ENCODE measurements at places on chromosomes 1 and 21.

DNA sequence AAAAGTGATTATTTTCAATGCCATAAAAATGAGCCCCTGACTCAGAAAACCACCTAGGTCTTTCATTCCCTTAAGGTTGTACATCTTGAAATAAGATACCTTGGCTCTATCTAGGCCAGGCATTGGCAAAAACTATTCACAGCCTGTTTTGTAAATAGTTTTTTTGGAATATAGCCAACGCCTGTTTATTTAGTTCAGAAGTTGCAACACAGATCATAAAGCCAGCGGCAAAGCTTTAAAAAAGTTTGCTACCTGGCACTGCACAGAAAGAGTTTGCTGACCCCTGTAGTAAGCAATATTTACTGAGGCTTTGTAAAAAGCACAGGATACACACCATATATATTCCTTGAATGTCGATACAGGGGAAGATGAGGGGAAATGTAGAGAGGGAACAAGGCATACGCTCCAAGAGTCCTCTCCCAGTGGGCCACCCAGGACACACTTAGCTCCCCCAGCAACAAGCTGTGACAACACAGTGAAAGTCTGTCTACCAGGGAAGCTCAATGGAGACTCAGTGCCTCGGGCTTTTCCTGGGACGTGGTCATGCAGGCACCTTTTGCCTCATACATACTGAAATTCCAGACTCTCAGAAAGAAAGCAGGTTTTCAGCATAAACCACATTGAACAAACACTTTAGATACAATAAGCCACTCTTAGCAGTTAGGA, 20.5 kb downstream of the TARBP1 start:
- no peak for DNase-seq

GRCh38 chr1:162019446-162019845, 4.2 kb downstream of the OLFML2B start:
- DNase-seq: no peak

- no peak for DNase-seq
Measured at GRCh38 chr1:158049853-158050252, 56.4 kb downstream of the KIRREL1 start.

DNA sequence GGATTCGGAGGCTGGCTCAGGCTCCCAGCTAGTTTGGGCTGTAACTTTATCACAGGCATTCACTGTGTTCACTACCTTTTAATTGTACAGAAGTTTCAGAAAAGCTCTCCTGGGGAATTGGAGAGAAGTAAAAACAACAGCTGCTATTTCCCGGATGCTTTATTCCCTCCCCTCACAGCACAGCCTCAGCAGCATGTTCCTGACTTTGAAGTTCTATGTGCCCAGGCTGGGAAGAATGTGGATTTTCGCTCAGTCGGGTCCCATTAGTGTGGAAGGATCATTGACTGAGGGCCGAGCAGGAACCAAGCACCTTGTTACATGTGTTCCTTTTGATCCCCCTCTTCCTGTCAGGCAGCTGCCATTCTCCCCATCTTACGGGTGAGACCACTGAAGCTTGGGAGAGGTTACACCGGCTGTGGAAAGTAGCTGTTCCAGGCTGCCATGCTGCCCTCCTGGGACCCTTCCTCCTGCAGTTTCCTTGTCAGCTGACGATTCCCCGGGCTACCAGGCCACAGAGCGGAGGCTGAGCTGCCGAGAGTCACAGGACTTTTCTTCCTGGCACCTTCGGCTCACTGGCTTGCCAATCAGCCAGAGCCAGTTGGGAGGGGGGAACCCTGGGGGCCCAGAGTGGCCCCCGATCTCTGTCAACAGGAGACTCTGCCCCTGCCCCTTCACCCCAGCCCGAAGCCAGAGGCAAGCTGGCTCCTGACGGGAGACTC, 223.1 kb upstream of the TMEM51 start:
- DNase-seq: no peak

GRCh38 chr21:27807596-27807995, 840.7 kb upstream of the ADAMTS5 start:
- DNase-seq: no peak

DNA sequence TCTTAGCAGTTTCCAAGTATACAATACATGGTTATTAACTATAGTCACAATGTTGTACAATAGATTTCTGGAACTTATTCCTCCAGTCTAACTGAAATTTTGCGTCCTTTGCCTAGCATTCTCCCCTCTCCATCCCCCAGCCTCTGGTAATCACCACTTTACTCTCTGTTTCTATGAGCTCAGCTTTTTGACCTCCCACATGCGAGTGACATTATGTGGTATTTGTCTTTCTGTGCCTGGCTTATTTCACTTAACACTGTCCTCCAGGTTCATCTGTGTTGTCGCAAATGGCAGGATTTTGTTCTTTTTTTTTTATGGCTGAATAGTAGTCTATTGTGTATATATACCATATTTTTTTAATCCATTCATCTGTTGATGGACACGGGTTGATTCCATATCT, 43.9 kb upstream of the CD101 start:
- DNase-seq: no peak

DNA sequence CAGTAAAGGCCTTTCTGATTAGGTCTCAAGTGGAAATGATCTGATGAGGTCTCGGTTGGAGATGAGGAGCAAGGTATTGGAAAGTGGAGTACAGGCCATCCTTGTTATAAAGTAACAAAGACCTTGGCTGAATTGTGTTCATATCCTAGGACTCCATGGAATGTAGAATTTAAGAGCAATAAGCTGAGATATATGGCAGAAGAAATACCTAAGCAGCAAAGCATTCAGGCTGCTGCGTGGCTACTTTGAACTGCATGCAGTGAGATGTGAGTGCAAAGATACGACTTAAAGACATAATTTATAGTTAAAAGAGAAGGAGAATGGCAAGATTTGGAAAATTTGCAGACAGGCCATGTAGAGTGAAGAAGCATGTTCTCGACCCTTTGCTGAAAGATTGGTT, 11.2 kb upstream of the XPR1 start:
- no peak for DNase-seq

DNA sequence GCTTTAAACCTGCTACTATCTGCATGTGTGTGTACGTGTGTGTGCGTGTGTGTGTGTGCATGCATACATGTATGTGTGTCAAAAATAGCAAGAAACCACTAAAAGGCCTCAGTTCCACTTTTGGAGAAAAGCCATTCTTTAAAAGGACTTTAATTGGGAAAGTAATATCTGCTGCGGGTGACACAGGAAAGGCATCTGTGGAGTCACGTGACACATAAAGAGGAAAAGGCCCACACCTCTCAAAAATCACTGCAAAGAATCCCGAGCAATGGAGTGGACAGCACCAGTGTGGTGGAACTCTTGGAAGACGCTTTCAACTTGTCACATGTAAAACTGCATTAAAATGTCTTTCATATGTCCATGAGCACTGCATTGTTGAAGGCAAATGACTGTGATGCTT, 63.6 kb downstream of the DSCAM start:
- no peak for DNase-seq

GRCh38 chr1:36542962-36543515, 60.3 kb upstream of the CSF3R start:
- no peak for DNase-seq

DNA sequence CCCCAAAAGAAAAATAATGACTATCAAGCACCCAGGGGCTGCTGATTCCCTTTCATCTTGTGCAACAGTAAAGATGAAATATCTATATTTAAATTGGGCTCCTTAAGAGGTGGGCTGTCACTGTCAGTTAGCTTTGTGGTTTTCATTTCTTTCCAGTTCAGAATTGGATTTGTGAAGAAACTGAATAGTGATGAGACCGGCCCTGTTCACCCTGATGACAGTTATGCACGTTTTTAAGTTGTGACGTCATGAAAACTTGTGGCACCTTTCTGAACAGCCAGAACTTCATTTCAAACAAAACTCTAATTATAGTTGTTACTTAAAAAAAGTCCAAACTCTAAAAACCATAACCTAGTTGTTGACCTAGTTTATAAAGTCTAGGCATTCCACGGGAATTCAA, 125.9 kb downstream of the RUNX1 start:
- no peak for DNase-seq

GRCh38 chr1:75785320-75785982, 605 bp upstream of the RABGGTB start:
- DNase-seq: no peak

GRCh38 chr1:234667600-234668576, 57.9 kb upstream of the IRF2BP2 start:
- no peak for DNase-seq

GRCh38 chr1:4006676-4007374, 106.8 kb upstream of the C1orf174 start:
- no peak for DNase-seq

GRCh38 chr1:40256401-40257084, 1.5 kb upstream of the ZMPSTE24 start:
- no peak for DNase-seq

- DNase-seq: no peak
Measured at GRCh38 chr1:179493323-179493722, 82.4 kb downstream of the NPHS2 start.

DNA sequence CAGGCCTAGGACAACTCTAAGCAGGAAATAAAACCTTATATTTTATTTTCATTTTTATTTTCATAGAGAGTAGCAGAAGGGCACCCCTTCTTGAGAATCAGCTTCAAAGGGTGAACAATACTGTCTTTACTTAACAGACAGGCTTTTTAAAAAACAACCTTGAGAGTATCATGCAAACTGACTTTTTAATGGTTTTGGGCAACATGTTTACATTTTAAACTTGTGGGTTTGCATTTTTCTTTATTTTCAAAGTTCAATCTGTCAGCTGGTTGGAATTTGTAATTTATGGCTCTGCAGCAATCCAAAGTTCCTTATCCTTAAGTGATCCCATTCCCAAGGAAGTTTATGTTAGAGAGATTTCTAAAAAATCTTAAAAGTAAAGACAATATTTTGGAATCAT, 392.3 kb upstream of the ADAMTS5 start:
- no peak for DNase-seq

- DNase-seq: peak; percentile 38
Measured at GRCh38 chr1:23483321-23484252, at the start of gene ASAP3. TSS of gene ASAP3 (minus strand) at chr1:23484179. CDS start at chr1:23484133, 46 bp downstream.

- DNase-seq: no peak
Measured at GRCh38 chr21:31201144-31201543, 142.9 kb downstream of the TIAM1 start.

DNA sequence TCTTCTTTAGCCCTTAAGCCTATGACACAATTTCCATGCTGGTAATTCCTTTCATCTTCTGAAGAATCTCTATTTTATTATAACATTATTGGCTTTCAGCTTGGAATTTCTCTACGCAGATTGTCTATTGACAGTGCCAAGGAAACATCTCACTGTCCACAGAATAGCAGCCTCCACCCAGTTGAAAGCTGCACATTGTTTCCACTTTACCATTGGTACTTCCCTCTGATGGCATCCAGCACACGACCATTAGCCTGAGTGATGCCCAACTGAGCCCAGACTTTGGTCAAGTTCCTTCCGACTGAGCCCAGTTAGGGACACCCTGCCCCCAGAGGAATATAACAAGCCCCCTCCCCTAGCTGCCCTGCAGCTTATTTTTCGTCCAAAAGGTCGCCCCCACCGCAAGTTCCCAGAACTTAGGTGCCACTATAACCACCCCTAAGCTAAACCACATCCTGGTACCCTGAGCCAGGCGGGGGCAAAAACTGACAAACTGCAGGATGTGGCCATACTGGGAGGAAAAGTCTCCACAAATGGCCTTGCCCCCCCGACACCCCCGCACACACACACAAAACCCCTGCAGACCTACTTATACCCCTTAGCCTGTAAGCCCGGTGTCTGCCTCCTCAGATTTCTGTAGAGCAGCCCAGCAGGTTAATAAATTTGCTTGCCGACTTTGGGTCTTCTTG, 13.2 kb downstream of the GBP5 start:
- DNase-seq: peak; percentile 66

GRCh38 chr1:235270625-235271024, 57.4 kb downstream of the ARID4B start:
- DNase-seq: no peak

GRCh38 chr1:162498496-162498810, 835 bp downstream of the UHMK1 start:
- no peak for DNase-seq

GRCh38 chr1:37123276-37124115, 89.2 kb upstream of the GRIK3 start:
- DNase-seq: no peak

DNA sequence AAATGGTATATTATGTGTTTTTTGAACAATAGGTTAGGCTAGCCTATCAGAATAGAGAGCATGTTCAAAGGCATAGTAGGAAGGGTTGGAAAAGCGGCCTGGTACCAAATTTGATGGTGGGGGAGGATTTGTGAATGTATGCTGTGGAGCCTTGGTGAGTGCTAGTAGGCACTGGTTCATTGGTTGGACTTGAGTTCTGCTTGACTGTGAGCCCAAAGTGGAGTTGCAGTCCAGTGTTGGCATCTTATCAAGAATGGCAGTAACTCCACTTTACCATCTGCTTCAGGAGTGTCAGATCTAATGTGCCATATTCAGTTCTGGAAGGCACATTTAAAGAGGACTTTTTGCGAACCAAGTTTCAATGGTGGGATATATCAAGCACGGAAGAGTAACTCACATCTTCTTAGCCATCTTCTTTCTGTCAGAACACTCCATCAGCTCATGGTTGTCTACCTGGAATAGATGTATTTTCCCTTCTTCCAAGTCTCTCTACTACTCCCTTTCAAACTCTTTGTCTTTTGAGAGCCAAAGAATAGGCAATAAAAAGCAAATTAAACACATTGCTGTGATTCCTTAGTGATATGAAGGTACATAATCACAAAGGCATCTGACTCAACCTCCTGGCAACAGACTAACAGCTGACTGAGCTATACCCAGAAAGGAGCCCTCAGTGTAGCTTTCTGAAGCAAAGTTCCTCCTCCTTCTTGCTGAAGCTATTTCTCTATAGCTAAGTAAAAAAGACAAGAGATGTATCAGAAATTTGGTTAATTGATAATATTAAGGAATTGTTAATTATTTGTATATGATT, 21.7 kb downstream of the LRRC8B start:
- DNase-seq: no peak

GRCh38 chr1:61171346-61171745, 89.0 kb downstream of the NFIA start:
- DNase-seq: no peak

- DNase-seq: no peak
Measured at GRCh38 chr1:110393286-110393685, 2.5 kb upstream of the SLC16A4 start.

- DNase-seq: no peak
Measured at GRCh38 chr1:22163564-22163963, 20.7 kb upstream of the WNT4 start.

Data from activated T-cell treated with anti-CD3 and anti-CD28 coated beads, Interleukin-2, amount 50 U/mL, for 48 hours (primary cell).